Psoas muscle (tissue), 8 donors: ENCODE measurements at places on chromosomes 1 and 21. TPM values are rescaled to one million over a fixed set of nuclear protein-coding genes. Genes with fewer than 3 reads are reported as not detected.

POGK gene
- 10.1 TPM for total RNA-seq

IL10RB gene
- total RNA-seq, result 6.1 TPM

TNFRSF25 gene
- 1.5 TPM for total RNA-seq

C1orf74 gene
- 1.4 TPM for total RNA-seq

HPCA gene
- not detected for total RNA-seq

KPRP gene
- not detected for total RNA-seq

GSTM1 gene
- 27.6 TPM for total RNA-seq

DCST2 gene
- total RNA-seq, result 0.19 TPM

ALX3 gene
- total RNA-seq, result not detected

MAEL gene
- not detected for total RNA-seq

ZSWIM5 gene
- total RNA-seq, result 0.90 TPM

SLAMF6 gene
- 0.19 TPM for total RNA-seq

F13B gene
- total RNA-seq, result not detected

TTC13 gene
- 7.6 TPM for total RNA-seq

HHAT gene
- total RNA-seq, result 0.15 TPM

PSRC1 gene
- total RNA-seq, result 0.60 TPM

OR2T12 gene
- total RNA-seq, result not detected

SDF4 gene
- total RNA-seq, result 79.1 TPM

OR2T29 gene
- total RNA-seq, result not detected

PUM1 gene
- 80.0 TPM for total RNA-seq

CYP2J2 gene
- total RNA-seq, result 3.5 TPM
